ENCODE measurements at places on chromosomes 5 and 9. TPM values are rescaled to one million over a fixed set of nuclear protein-coding genes. Genes with fewer than 3 reads are reported as not detected.
A peak's percentile ranks its signal among the peaks of the same experiment; 100 is the strongest.

The TUSC1 gene
- not detected for total RNA-seq

DNA sequence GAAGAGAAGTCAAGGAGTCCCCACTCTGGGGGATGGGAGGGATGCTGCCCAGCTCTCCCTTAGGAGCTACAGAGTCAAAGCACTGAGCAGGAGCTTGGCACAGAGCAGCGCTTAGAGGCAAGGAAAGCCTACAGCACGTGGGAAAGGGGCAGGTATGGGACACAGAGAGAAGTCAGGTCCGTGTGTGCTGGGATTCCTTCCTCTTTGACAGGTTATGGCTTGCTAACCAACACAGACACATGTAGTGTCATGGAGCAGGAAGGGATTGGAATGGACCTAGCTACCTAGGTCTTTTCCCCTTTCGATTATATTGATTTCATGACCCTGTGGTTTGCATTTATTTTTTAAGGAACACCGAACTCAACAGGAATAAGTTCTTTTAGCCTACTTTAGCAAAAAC lies 208.5 kb upstream of the TUT7 start:
- no peak for ATAC-seq

DNA sequence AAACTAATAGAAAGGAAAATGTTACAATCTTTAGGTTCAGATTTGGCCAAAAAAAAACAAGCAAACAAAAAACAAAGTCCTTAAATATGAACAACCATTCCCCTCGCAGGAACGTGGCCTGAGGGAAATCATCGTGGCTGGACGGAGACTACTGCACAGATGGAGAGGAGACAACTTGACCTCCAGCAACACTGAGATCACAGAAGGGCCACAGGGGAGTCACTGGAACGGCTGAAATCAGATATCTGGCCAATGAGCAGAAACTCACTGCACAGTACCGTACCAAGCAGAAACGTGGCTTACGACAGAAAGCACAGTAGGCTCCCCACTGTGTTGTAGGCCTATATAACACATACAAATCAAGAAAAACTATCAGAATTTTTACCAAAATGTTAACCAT lies 27.7 kb downstream of the CAMSAP1 start:
- ATAC-seq = no peak

DNA sequence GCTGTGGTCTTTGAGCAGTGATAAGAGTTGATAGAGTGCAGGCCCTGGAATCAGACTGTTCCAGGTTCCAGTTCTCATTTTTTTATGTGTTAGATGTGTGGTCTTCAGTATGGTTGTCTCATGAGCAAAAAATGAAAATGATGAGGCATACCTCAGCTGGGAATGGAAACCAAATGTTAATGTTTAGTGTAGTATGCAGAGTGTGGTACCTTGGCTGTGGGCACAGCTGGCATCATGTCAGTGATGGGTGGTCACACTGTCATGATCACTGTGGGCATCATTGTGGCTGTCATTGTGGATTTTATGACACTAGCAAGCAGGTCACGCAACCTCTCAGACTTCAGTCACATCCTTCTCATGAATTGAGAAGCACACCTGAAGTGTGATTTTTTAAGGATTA lies 6.4 kb downstream of the ABLIM3 start:
- ATAC-seq = no peak

GRCh38 chr5:31232273-31232888 lies 38.9 kb downstream of the CDH6 start:
- no peak for ATAC-seq

The INSL6 gene
- not detected for total RNA-seq

DNA sequence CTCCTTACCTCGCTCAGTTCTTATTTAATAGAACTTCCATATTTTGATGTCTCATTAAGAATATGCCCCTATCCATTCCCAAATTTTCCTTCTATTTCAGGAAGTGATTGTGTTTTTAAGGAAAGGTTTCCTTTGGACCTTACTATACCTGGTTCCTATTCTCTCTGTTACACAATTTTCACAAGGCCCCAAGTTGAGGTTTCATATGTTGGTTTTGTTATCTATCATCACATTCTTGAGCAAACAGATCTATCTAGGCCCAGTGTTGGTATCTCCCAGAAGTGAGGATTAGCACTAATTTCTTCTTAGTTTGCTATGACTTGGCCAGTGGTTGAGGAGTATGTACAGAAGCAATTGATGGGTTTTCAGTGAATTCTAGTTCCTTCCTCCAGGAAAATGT lies 41.5 kb downstream of the ALG2 start:
- ATAC-seq = peak; percentile 78

DNA sequence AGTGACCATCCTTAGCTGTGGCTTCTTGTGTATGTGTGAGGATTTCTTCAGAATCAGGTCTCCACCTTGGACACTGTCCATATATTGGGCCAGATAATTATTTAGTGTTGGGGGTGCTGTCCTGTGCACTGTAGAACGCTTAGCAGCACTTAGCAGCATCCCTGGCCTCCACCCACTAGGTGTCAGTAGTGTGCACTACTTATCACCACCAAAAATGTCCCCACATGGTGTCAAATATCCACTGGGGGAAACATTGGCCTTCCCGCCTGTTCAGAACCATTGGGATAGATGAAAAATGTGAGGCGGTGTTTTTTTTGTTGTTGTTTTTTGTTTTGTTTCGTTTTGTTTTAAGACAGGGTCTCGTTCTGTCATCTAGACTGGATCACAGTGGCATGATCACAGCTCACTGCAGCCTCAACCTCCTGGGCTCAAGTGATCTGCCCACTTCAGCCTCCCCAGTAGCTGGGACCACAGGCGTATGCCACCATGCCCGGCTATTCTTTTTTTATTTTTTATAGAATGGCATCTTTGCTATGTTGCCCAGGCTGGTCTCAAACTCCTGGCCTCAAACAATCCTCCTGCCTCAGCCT lies 67.7 kb downstream of the TENT4A start:
- ATAC-seq = peak; percentile 56

- no peak for ATAC-seq
These were observed 127.1 kb upstream of the GLRA1 start for GRCh38 chr5:152051499-152052454.

The COL23A1 gene
- total RNA-seq = 0.24 TPM

DNA sequence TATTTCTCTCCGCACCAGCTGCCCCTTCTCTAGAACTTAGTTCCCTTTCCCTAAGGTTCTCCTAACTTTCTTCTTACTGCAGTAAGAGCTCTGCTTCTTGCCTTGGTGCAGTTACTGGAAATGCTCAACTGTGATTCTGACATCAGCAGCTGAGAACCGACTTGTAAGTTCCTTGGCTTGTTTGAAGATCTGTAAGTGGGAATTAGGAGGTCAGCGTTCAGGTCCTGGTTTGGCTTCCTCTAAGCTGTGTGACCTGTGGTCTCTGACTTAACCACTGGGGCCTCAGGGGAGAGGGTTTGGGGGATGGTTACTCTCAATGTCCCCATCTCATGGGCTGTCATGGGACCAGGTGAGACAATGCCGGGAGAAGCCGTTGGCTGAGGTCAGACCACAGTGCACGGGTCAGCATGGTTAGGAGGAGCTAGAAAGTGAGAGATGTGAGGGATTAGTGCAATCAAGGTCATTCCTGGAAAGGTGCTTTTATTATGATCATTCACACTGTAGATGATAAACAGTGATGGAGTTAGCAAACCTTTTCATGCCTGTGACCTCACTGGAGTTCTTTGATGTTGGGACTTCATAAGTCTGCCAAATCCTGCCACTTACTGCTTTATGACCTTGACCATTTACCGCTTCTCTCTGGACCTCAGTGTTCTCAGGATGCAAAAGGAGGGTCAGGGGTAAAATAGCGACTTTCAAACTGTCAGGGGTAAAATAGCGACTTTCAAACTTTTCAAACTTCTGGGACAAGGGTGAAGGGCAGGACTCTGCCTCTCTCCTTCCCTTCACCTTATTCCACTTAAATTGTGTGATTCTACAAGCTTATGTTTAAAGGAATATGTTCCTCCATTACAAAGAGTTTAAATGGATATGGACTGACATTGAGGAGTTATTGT lies 7.3 kb downstream of the PAPPA start:
- ATAC-seq = no peak

- ATAC-seq = no peak
These were observed at the start of gene SGCD for GRCh38 chr5:156326718-156327259. Gene SGCD (plus strand): TSS chr5:156327164.

DNA sequence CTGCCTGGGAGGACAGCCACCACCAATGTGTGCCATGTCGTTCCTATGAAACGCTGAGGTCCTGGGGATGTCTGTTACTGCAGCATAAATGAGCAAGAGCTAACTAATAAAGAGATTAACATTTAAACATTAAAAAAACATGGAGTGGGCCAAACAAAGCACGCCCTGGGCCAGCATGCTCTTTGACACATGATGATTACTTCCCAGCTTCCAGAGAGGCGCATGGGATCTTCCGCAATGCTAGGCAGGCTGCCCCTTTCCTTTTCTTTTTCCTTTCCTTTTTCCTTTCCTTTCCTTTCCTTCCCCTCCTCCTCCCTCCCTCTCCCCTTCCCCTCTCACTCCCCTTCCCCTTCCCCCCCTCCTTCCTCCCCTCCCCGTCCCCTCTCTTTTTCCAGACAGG lies 10.6 kb upstream of the TENT4A start:
- ATAC-seq = no peak

The SLC1A1 gene
- total RNA-seq = not detected

- ATAC-seq = no peak
These were observed 393.7 kb downstream of the CDK5RAP2 start for GRCh38 chr9:120186276-120186675.

DNA sequence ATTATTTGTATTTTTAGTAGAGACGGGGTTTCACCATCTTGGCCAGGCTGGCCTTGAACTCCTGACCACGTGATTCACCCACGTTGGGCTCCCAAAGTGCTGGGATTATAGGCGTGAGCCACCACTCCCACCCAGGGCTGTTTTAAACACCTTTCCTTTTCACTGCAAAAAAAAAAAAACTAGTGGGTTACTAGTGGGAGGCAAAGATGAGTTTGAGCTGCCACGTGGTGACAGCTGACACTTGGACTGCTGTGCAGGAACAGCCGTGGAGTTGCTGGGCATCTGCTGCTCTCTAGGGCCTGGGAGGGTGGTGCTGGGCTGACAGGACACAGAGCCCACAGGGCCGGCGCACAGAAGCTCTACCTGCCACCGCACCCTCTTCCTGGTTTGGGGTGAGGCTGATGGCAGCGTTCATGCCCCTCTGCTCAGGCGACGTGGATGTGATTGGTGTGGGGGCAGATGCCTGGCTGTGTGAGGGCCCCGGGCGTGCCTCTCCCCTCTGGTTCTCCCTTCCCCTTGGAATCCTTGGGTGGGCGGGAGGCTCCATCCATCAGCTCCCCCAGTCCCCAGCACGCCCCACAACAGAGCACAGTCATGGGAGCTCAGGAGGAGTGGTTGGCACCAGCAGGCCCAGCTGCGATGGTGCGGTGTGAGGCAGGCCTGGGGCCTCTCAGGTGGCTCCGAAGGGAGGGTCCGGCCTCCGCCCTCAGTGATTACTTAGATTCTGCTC lies 16.9 kb downstream of the RABL6 start:
- no peak for ATAC-seq

The GRK6 gene
- total RNA-seq = 130 TPM

The OR13C2 gene
- total RNA-seq = not detected

DNA sequence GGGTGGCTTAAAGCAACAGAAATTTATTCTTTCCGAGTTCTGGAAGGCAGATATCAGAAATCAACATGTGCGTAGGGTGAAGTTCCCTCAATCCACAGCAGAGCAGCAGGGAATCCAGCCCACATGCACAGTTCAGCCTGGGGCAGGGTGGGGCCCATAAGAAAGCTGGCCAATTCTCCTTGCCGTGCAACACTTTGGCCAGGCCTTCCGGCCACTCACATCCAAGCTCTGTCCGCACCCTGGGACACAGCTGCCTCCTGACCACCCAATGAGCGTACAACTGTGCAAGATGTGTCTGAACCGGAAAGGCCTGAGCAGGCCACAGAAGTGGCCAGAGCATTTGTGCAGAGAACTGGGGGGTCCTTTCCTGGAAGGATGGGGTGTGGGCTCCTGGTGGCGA lies 274.9 kb downstream of the GADD45G start:
- ATAC-seq = no peak

GRCh38 chr5:116374434-116374852 lies 200.2 kb downstream of the SEMA6A start:
- ATAC-seq = peak; percentile 46

The IFNA2 gene
- total RNA-seq = not detected

The SPINK4 gene
- total RNA-seq = not detected

DNA sequence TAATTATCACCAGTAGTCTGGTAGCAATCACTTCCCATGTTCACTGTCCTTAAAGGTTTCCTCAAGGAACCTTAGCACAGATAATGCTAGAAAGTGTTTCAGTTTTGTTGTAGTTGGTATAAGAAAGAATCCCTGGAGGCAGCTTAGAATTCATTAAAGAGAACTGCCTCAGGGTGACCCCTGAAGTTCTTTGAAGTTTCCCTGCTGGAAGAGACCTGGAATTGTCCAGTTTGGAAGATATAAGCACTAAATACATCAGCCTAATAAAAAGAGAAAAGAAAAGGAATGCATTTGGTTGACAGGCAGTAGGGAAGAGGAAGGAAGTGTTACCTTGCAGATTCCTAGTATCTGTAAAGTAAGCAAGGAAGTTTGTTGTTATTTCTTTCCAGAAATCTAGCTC lies 999.6 kb upstream of the DMAC1 start:
- ATAC-seq = no peak
